ENCODE measurements at places on chromosomes 11 and 22.
A peak's percentile ranks its signal among the peaks of the same experiment; 100 is the strongest.

DNA sequence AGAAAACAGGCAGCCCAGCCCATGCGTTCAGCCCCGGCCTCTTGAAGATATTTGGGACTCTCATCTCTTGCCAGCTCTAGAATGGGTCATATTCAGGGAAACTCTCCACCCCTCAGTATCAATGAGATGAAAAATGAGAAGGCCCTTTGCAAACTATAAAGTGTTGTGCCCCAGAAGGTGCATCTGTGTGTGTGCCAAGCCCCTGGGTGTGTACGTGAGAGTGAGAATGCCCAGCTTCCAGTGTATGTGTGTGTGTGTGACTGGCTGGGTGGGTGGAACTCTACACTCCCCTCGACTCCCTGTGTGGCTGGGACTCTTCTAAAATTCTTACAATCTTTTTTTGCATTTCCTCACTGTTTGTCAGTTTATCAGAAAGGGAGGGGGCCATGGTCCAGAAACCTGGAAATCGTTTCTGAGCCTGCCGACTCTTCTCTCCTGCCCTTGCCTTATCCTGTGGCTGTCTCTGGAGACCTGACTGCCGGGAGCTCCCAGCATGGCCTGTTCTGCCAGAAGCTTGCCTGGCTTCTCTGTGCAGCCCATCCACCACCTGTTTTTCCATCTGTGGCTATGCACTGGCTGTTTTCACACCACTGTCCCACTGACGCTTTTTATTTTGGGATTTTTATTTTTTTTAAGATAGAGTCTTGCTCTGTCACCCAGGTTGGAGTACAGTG lies 1.2 kb downstream of the P2RY6 start:
- DNase-seq = no peak

GRCh38 chr11:105229257-105229656 lies 89.7 kb upstream of the CARD18 start:
- DNase-seq = no peak

DNA sequence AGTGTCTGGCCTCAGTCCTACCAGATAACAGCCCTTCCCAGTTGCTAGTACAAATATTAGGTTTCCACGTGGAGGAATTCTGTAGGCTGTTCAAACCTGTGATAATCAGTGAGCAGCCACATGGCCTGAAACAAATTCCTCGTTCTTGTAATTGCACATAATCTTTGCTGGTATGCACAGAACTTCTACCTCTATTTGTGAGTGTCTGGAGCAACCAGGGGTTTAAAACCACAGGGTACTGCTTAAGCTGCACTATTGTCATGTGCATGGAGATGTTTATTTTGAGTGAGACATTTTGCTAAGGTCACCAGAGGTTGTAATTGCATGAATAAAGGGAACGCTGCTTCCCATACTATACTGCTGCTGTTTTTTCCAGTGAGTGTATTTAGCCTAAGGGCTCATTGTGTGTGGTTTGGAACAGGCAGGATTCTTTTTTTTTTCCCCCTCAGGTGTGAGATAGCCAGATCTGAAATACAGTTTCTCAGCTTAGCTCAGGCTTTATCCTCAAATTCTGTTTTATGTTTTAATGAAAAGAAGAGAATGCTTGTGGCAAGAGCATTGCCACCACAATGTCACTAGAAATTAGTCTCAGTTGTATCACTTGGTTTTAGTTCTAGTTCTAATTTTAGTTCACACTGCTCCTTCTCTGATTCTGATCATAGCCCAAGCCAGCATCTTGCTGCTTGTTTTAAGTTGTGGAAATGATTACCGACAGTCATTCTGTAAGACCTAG lies 60.5 kb downstream of the CYB5R2 start:
- no peak for DNase-seq

DNA sequence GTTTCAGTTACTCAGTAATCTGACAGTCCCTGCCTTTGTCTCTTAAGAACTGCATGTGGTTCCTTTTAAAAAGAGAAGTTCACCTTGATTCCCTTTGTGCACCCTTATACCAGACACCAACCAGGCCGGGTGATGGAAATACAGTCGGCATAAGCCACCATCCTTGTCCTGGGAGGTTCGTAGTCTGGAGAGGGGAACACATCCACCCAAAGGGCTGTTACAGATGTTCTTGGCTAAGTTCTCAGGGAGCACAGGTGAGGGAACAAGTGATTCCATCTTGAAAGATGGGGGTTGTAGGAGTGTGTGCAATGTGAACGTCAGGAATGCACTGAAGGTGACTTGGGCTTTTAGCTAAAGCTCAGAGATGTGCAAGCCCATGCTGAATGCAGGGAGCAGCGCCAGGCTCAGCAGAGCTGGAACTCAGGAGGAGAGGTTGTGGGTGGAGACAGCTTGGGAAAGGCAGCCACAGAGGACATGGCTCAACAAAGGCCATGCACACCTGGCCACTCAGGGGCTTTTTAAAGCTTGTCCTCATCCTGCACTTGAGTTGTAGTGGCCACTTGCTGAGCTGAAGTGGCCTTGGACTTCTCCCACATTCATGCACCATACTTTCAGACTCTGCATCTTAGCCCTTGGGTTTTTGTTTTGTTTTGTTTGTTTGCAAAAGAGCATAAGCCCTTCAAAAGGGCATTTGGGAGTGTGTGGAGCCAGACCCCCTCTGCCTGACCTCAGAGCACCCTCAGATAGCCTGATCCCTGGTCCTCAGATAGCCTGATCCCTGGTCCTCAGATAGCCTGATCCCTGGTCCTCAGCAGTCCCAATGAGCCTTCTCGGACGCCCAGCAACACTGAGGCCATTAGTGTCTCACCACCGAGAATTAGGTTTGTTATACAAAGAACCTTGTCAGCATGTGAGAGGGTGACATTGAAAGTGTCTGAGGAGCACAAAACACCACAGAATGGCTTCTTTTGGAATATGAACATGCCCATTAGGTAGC lies 12.7 kb upstream of the TMA7B start:
- DNase-seq = no peak

DNA sequence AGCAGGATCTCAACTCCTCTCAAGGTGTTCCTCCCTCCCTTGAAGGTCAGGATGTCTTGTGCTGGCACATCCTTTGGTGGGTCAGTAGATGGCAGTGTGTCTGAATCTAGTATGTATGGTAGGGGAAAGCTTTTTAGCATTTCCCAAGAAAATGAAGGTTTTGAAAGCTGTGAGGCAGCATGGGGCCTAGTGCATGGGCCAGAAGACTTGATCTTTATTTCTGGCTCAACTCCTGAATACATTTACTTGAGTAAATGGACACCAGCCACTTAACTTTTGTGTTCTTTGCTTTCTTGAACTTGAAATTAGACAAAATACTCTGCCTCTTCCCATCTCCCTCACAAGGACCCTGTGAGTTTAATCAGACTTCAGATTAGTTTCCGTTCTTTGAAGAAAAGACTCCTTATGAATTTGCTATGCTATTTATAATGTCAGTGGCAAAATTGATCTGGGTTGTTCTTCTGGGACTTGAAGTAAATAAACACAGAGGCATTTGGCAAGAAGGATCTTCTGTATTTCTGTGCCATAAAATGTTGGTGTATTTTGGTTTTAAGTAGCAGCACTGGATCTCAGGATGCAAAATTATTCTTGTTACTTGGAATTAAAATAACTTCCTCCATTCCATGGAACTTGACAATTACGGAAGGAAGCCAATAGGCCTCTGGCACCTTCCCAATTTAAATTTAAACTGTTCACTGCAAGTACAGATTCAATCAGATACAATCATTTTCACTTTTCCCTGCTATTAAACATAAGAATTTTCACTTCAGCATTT lies 288.8 kb downstream of the CASP12 start:
- DNase-seq = peak; percentile 5

DNA sequence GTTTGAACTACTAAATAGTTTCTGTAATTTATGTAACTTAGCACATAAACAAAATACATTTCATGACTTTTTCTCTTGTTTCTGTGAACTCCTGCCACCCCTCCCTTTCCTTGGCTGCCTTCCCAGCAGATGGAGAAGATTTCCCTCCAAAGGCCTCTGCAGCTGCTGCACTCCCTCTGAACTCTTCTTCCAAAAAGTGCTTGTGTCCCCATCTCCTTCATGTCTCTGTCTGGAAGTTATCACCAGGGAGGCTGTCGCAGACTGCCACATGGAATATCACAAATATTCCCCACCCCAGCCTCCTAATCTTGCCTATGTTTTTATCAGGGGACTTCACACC lies 1068.3 kb downstream of the OPCML start:
- DNase-seq = no peak

- DNase-seq = no peak
Observed at GRCh38 chr22:49655168-49655812, 172.4 kb downstream of the BRD1 start.

GRCh38 chr22:29004647-29005371 lies 56.8 kb downstream of the C22orf31 start:
- DNase-seq = no peak

DNA sequence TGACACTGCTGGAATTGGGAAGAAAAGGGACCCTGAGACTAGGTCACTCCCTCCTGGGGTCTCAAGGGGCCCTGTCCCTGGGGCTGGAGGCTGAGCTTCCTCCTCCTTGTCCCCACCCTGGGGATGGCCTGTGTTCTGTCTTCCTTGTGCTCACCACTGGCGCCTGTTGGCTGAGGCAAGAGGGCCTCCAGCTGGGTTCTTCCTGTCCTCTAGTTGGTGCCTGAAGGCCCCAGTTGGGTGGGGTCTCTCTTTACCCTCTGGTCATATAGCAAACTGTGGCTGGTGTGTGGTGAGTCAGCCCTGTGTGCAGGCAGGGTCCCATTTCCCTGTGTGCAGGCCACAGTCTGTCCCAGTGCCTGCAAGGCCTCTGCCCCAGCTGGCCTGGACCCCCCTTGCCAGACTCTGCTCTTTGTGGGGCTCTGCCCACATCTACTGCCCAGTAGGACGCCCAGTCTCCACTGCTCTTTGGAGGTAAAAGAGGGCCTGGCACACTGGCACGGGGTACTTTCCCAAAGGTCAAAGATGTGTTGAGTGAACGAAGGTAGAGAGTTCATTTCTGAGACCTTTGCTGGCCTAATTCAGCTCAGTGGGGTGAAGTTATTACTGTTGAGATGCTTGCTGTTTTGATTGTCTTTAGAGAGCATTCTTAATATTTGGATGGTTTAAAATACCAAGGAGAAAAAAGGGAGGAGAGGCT lies 55.1 kb upstream of the CLDN5 start:
- DNase-seq = no peak

GRCh38 chr11:120183701-120184141 lies 27.1 kb upstream of the OAF start:
- no peak for DNase-seq

GRCh38 chr11:3879967-3880542 lies 24.6 kb downstream of the STIM1 start:
- DNase-seq = no peak

DNA sequence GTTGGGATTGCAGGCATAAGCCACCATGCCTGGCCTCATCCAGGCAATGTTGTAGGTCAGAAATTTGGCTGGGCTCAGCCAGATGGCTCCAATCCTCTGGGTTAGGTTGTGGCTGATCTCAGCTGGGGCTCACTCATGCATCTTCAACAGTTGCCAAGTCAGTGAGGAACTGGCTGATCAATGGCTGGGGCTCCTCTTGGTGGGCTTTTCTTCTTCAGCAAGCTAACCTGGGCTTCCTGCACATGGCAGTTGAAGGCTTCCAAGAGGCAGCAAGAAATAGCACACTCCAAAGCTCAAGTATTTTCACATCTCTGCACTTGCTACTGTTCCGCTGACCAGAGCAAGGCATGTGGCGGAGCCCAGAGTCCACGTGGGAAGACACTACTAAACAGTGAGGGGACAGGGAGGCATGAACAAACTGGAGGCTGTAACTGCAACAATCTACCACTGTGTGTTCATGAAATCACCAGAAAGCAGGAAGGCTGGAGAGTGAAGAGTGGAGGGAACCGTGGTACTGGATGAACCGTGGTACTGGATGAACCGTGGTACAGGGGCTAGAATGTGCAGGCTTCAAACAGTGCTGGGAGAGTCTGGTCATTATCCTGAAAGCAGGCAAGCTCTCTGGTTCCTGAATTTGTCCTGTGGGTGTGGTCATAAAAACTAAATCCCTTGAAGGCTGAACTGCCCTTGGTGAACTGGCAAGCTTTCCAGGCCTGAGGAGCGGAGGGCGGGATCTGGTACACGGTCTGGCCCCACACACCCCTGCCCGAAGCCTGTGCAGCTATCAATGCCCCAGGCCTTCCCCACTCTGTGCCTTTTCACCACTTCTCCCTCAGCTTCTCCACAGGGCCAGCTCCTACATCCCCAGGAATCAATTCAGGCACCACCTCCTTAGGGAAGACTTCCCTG lies 20.2 kb downstream of the CHST1 start:
- no peak for DNase-seq

- no peak for DNase-seq
Observed at GRCh38 chr22:46424496-46424895, 89.0 kb downstream of the TRMU start.

- no peak for DNase-seq
Observed at GRCh38 chr11:8719211-8719649, 36.6 kb downstream of the RPL27A start.

DNA sequence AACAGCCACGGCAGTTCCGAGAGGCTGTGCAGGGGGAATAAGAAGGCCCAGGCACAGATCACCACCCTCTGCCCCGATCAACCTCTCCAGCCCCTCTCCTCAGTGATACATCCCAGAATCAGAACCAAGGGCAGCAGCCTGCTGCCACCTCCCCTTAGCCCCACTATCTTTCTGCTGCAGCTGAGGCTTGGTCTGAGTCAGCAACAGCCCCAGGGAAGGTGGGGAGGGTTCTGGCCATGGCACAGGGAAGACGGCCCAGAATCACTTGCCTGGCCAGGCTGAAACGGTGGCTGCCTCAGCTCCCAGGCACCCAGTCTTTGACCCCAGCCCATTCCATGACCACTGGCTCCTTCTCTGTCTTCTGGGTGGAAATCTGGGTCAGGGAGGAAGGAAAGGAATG lies 2.3 kb downstream of the CHID1 start:
- no peak for DNase-seq

GRCh38 chr11:116638463-116638862 lies 134.3 kb downstream of the BUD13 start:
- DNase-seq = no peak

GRCh38 chr11:125202362-125202880 lies 37.9 kb downstream of the PKNOX2 start:
- DNase-seq = no peak

DNA sequence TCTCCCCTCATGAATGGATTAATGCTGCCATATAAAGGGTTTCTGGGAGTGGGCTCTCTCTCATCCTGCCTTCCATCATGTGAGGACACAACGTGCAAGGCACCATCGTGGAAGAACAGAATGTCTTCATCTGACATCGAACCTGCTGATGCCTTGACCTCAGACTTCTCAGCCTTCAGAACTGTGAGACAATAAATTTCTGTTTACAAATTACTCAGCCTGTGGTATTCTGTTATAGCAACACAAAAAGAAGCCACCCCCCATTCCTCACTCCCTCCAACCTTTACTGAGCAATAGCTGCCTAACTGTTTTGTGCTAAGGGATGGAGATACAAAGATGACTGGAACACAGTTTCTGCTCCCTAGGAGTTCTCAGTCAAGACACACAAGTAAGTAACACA lies 106.1 kb upstream of the PLET1 start:
- DNase-seq = no peak

GRCh38 chr11:65630215-65630614 lies 7.7 kb upstream of the SIPA1 start:
- DNase-seq = no peak
